ENCODE measurements at places on chromosomes 1 and 21.

DNA sequence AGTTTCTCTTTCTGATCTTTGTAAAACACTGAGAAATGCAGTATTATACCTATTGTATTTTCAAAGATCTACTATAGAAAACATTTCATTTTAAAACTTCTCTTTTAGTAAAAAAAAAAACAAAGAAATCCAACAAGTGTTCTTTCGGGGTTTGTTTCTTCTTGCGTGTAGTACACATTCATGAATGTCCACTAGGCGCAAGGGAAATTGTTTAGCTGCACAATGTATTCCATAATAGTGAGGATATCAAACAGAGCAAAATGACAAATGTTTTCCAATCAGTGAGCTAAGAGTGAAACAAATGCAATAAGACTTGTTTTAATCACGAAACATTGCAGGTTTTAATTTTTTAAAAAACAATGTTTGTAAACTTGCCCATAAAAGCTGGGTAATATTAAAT lies 68.6 kb downstream of the LHX8 start:
- no peak for DNase-seq

GRCh38 chr1:30916296-30916695 lies 7.7 kb upstream of the SDC3 start:
- no peak for DNase-seq

DNA sequence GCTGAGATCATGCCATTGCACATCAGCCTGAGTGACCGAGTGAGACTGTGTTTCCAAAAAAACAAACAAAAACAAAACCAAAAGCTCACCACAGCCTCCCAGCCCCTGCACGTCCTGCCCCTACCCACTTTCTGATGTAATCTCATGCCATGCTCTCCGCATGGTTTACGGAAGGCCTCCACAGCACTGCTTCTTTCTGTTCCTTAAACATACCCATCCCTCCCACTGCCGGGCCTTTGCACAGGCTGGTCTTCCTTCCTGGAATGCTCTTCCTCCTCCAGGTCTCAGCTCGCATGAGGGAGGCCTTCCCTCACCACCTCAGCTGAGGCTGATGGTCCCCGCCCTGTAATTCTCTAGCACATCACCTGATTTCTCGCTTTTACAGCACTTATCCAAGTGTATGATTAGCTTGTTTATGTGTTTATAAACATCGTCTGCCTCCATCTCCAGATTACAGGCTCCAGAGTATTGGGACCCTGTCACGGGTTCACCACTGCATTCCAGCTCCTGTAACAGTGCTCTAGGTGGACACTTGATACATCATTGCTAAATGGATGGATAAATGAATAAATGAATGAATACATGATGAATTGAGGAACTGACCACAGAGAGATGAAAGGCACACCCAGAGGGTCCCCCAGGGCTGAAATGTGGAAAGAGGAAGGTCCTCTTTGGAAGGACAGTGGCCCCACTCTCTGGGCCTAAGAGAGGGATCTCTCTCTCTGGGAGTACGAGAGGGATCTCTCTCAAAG lies 22.1 kb downstream of the TCEA3 start:
- DNase-seq = no peak

- DNase-seq = no peak
These were observed 2.3 kb downstream of the GJB4 start for GRCh38 chr1:34761776-34762307.

- DNase-seq = no peak
These were observed 79.3 kb downstream of the HMCN1 start for GRCh38 chr1:185813401-185813979.

GRCh38 chr1:24098102-24098501 lies 13.8 kb downstream of the MYOM3 start:
- no peak for DNase-seq

DNA sequence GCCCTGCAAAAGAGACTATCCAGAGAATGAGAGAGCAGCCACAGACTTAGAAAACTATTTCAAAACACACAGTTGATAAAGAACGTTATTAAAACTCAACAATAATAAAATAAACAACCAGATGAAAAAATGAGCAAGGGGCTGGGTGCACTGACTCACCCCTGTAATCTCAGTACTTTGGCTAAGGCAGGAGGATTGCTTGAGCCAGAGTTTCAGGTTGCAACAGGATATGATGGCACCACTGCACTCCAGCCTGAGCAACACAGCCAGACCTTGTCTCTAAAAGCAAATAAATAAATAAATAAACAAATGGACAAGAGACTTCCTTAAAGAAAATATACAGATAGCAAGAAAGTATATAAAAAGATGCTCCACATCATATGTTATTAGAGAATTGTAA lies 144.6 kb downstream of the LRRIQ3 start:
- no peak for DNase-seq

DNA sequence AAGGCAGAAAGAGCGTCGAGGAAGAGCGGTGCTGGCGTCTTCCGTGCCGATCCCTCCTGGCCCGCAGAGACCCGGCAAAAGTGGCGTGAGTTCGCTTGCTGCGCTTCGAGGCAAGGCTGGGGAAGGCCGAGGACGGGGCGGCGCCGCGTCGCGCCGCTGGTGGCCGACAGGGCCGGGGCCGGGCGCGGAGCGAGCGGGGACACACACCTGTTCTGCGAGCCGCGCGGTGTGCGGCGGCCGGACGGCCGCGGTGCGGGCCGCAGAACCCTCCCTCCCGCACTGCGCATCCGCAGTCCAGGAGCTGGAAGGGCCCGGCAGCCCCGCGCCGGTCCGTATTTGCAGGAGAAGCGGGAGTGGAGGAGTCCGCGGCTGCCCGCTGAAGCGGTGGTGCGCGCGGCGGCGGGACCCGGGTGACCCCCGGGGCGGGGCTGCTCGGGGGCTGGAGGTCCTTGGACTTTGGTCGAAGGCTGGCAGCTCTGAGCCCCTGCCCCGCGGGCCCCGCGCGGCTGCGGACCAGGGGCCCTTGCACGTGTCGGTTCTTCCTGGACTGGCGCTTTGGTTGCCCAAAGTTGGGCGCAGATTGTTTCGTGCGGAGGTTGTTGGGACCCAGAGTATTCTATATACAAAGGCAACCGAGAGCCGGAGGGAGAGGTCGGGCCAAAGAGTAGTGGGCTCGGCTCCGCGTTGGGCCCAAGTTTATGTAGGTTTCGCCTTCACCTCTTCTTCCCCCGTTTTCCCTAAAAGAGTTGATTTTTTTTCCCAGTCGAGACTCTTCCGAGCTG lies 2.6 kb downstream of the RNF220 start:
- DNase-seq = no peak

- DNase-seq = peak; percentile 71
These were observed 27.2 kb upstream of the EPS8L3 start for GRCh38 chr1:109790735-109791494.

- DNase-seq = no peak
These were observed 67.9 kb downstream of the PHACTR4 start for GRCh38 chr1:28437264-28437923.

- DNase-seq = no peak
These were observed 75.0 kb downstream of the SSBP3 start for GRCh38 chr1:54331091-54331772.

DNA sequence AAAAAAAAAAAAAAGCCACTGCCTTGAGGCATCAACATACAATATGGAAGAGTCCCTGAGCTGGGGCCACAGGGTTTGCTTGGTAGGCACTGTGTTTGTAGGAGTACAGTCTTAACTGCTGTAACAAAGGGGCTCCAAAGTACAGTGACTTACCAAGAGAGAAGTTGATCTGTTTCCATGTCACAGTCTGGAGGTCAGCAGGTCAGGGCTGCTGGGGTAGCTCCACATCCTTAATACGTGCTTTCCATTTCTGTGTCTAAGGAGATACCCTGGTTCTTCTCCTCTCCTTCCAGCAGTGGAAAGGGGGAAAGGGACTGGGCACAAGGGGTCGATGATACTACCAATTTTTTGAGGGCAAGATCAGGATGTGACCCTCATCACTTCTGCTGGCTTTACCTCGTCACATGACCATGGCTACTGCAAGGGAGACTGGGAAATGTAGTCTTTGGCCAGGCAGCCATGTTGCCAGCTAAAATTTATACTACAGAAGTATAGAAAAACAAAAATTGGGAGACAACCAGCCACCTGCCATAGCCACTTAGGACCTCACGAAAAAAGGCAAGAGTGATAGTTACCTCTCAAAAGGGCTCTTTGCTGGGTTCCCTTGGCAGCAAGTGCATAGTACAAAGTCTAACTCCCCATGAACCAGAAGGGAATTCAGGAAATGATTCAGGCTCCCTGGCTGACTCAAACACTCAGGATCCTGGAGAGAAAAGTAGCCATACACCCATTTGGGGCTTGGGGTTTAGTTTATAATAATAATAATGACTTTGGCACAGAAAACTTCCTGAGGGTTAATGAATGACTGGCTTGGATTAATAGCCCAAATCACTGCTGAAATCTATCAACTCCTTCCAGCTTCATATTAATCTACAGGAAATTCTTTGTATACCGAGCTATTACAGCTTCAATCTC lies 52.7 kb upstream of the ATP5PO start:
- DNase-seq = no peak

- DNase-seq = no peak
These were observed 329.1 kb upstream of the NFIA start for GRCh38 chr1:60753036-60753900.

DNA sequence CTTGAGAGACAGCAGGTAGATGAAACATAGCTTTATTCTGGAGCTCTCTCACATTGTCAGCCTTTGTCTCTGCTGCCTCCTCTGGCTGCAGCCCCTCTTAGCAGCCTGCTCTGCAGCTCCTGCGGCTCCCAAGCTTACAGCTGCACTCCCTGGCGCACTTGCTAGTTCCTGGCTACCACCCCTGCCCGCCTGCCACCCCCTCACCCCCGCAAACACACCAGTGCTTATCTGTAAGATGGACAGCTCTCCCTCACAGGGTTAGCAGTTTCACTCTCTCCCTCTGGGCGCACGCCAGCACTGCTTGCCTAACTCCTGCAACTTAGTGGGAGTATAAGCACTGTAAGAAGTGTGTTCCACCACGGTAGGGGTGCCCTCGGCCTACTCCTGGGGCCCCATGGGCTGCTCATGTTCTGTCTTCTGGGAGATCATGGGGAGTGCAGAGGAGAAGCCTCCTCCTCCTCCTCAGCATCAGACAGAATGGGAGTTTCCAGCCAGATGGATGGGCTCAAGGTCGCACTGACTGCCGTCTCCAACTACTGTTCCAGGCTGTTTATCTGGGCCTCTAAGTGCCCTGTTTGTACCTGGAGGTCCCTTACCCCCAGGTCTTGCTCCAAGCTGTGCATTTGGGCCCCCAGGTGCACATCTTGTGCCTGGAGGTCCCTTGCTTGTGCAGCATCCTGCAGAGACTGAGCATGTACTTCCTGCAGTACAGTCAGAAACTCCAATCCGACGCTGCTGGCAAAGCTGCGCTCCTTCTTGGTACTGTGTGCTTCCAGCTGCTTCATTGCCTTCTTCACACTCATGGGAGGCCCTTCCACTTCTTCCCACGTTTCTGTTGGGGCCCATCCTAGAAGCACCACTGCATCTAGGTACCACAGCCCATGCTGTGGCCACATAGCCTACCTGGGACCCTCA lies 1388.1 kb downstream of the AMY1C start:
- no peak for DNase-seq

GRCh38 chr1:159924025-159924790 lies 1.1 kb downstream of the TAGLN2 start:
- DNase-seq = peak; percentile 53

- DNase-seq = no peak
These were observed 38.2 kb upstream of the WDR26 start for GRCh38 chr1:224472806-224473205.

DNA sequence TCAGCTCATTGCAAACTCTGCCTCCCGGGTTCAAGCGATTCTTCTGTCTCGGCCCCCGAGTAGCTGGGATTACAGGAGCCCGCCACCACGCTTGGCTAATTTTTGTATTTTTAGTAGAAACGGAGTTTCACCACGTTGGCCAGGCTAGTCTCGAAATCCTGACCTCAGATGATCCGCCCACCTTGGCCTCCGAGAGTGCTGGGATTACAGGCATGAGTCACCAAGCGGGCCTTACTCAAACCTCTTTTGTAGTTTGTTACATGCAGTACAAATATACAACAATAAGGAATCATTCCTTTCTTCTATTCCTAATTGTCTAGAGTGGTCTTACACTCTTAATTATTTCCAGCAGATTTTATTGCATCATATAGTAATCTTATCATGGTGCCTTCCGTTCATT lies 16.6 kb downstream of the SPATA17 start:
- DNase-seq = no peak

DNA sequence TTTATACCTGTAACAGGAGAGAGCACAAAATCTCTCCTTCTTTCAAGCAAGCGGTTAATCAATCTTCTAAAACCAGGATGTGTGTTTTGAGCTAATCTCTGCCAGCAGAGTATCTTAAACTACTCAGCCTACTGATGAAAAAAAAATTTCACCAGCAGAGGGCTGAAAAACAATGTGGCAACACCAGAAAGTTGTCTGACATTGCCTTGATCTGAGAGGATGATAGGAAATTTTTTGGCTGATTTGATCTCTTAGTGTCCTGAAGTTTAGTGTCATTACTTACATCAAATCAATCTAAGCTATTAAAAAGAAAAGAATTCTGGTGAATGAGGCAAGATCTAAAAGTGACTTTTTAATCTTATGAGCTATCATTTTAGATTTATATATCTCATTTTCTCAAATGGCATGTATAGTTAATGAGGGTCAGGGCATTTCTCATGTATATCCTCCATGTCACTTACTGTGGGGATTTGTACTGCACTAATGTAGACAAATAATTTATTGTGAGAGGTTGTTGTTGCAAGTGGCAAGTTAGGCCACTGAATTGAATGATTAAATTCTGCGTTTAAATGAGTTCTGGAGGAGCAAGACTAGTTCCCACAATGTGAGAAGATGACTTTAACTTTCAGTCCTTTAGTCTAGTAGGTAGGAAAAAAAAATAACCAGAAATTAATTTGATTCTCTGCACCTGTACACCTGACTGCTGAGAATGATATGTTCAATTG lies 10.9 kb downstream of the ADAMTS1 start:
- DNase-seq = no peak

GRCh38 chr1:43269627-43270375 lies at the start of gene TMEM125:
TSS of gene TMEM125 (plus strand) at chr1:43269983. CDS start at chr1:43272723, 2,740 bp downstream.
- no peak for DNase-seq

- DNase-seq = no peak
These were observed 32.2 kb upstream of the UBE2U start for GRCh38 chr1:64171246-64171645.

- no peak for DNase-seq
These were observed 178.8 kb downstream of the HHIPL2 start for GRCh38 chr1:222369148-222369547.

- DNase-seq = no peak
These were observed 14.4 kb upstream of the CAMTA1 start for GRCh38 chr1:6770751-6771440.

DNA sequence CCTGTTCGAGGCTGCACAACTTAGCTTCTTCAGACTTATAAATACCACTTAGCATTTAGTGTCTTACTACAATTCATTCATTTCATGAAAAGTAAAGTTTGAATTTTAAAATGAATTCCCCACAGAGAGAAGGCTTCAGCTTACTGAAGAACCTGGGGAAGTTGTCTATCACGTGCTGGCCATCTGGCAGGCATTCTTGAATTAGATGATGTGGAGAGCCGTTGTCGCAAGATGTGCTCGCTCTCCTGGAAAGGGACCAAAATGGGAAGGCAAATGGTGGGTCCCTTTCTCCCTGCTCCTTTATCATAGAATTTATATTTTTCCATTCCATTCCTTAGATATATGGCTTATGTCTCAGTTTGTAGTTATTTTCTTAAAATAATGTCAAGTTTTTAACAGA lies 90.5 kb downstream of the CD247 start:
- no peak for DNase-seq
